ENCODE measurements at places on chromosomes 7 and 10.

DNA sequence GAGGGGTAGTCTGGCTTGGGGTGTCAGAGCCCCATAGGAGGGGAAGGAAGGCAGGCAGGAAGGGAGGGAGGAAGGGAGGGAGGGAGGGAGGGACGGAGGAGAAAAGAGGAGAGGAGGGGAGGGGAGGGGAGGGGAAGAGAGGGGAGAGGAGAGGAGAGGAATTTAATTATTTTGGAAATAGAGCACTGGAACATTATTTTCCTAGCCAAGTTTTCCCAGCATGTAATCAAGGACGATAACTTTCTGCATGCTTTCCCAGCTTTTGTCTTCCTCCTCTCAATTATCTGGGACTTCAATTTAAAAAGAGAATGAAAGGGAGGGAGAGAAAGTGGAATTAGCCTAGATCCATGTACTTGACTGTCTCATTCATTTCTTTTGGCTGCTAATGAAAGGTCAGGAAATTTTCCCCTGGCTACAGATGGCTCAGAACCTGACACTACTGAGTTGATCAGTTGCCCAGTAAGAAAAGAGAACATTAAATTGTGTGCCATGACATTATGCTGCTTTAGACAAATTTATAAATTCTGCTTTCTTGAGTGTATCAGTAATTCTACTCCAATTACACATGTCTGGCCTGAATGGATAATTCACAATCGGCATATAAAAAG lies 148.8 kb downstream of the LRRC4 start:
- peak; percentile 91 for DNase-seq

DNA sequence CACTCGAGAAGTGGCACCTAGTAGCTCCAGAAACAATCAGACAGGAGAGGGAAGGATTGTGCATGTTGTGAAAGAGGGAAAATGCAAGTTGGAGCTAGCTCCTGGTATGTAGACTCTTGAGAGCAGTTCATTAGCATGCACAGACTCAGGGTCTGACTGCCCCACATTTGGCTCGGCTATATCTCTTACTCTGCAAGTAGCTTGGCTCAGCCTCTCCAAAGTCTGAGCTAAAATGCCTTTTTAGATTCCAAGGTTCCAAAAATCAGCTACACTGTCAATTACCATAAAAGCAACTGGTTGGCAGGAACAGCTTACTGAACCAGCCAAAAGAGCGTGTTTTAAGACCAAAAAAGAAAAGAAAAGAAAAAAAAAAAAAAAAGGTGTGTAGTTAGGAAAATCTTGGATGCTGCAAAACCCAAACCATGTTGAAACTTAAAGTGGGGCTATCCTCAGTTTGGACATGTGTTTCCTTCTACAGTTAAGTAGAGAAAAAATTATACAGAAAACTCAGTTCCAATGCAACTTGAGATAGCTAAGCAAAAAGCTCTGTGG lies 65.5 kb downstream of the MKX start:
- peak; percentile 6 for DNase-seq

GRCh38 chr7:70583965-70584883 lies 547.7 kb upstream of the GALNT17 start:
- no peak for DNase-seq

GRCh38 chr10:102712843-102713538 lies 1.2 kb downstream of the ARL3 start:
- DNase-seq = no peak

- DNase-seq = no peak
Measured at GRCh38 chr7:1924258-1924817, 254.3 kb downstream of the ELFN1 start.

DNA sequence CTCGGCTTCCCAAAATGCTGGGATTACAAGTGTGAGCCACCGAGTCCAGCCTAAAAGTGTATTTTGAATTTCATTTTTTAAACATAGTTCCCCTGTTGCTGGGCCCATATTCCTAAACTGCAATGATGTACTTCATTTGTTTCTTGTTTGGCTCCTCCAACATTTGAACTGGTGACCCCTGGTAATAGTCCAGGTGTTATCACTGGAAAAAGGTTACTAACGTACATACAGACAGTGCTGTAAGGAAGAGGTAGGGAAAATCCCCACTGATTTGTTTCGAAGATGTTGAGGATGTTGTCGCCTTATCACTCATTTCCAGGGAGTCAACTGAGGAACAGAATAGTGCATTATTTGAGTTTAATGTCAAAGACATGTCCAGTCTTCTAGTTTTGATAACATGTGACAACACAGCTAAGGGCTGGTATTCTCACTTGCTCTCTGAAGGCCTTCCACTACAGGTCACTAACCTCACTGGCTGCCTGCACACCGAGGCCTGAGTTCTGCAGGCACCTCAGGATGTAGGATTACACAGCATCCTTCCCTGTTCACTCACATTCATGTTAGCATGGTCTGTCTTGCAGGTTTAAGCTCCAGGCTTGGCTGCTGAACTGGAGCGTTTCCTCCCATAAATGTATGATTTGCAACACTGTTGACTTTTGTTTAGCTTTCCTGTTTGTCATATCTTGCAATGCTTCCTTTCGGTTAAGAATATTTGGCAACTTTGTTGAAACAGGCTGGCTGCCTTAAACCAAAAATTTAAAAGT lies 362.8 kb downstream of the INHBA start:
- no peak for DNase-seq

- DNase-seq = no peak
Measured at GRCh38 chr7:128915841-128916642, 5.5 kb upstream of the KCP start.

GRCh38 chr7:109745677-109746410 lies 1176.2 kb downstream of the DNAJB9 start:
- no peak for DNase-seq

DNA sequence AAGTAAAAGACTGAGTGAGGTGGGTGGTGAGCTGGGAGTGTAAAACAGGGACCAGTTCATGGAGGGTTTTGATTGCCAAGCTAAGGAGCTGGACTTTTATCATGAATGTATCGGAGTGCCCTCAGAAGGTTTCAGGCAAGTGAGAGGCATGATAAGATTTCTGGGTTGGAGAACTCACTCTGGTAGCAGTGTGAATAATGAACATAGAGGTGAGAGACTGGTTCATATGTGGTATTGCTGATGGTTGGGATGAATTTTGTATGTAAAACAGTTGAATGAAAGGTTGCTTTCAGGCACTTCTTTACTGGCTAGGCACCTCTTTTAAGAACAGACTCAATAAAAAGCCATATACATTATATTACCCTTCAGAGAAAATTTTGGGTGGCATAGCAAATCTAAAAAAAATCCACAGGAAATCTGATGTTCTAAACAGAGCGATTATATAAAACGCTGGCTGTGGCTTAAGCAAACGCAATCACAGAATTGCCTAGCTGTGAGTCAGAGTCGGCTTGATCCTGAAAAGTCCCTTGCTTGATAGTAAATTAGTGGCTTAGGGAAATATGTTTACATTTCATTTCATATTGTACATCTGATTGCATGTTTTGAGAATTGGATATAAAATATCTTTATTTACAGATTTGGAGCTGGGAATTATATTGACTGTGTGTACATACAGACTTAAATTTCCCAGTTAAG lies 92.9 kb upstream of the HDAC9 start:
- DNase-seq = no peak

Measured in cerebellar cortex (tissue), 1 donor.